ENCODE measurements at places on chromosomes 3 and 15. TPM values are rescaled to one million over a fixed set of nuclear protein-coding genes. Genes with fewer than 3 reads are reported as not detected.

GAP43 gene
- total RNA-seq, result 125 TPM

GRCh38 chr3:10743366-10744097 lies 72.5 kb upstream of the SLC6A11 start:
- DNase-seq, result no peak

GRCh38 chr3:148937467-148938255 lies 53.7 kb upstream of the GYG1 start:
- DNase-seq, result no peak

GRCh38 chr3:43870844-43871626 lies 180.3 kb downstream of the ABHD5 start:
- no peak for DNase-seq

SPATA12 gene
- total RNA-seq, result not detected

GRCh38 chr3:38018296-38019266 lies 10.9 kb downstream of the PLCD1 start:
- no peak for DNase-seq

- no peak for DNase-seq
Measured at GRCh38 chr3:66425576-66426114, 75.2 kb downstream of the LRIG1 start.

DNA sequence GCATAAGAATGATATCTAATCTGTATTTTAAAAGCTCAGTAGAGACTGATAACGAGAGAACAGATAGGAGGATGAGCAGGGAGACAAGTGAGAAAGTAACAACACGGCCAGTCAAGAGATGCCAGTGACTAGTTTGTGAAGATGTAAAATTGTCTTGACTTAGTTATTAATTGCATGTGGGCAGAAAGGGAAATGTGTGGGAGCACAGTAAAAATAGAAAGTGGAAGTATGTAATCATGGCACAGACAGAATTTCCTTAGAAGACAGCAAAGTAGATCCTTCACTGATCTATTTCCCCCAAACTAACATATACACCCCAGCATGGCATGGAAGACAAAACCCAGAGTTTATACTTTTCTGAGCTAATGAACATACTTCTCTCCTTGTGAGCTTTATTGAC lies 344.5 kb downstream of the FGF12 start:
- DNase-seq, result no peak

DNA sequence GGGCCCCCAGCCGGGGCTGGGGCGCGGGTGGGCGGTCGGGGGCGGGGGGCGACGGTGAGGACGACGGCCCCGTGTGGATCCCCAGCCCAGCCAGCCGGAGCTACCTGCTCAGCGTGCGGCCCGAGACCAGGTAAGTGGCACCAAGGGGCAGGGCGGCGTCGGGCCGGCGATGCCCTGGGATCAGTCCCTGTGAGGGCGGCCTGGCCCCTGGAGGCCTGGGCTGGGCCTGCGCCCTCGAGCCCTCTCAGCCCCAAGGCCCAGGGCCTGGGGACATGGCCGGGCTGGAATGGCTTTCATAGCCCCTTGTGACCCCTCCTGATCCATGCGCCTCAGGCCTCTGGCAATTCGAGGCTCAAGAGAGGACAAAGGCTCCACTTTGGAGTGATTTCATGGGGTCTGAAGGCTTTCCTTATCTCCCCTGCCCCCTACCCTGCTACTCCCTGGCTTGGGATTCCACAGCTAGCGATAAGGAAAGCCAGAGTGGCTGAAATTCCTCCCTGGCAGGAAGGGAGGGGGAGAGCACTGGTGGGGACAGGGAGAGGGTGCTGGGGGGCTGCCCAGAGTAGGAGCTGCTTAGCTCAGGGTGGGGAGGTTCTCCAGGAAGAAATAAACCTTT lies 418 bp downstream of the ALPK3 start:
- DNase-seq, result no peak

DNA sequence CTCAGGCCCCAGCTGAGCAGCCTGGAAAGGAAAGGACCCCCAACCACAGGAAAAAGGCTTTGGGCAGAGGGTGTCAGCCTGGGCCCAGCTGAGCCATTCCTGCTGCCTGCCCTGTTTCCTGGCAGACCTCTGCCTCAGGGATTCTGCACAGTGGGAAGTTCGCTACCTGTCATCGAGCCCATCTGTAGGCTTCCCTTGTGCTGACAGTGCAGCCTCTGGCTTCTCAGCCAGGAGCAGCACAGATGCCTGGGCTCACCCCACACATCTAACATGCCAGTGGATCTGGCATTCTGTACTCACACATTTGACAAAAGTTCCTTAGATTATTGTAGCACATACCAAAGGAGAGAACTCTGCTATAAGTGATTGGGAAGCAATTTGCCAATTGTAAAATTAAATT lies 202.2 kb downstream of the SSR3 start:
- DNase-seq, result no peak

POTEB3 gene
- not detected for total RNA-seq

DNA sequence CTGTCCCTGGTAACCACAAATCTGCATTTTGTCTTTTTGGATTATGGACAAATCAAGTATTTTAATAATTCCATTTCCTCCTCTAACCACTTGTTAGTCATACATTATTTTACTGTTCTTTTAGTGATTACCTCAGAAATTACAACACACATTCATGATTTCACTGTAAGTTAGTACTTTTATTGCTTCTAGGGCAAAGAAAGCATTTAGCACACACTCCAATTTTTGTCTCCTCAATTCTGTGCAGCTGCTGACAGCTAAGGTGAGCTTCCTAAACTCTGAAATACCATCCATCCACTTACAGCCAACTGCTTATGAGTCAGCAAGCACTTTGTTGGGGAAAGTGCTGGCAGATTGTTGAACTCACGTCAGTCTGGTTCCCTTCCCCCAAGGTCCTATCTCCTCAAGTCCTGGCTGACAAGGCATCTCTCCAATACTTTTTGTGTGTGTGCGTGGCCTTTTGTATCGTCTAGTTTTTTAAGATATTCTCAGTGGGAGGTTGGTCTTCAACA lies 49.4 kb upstream of the TNFAIP8L3 start:
- no peak for DNase-seq

All from cerebellum (tissue), 4 donors.